ENCODE measurements at places on chromosomes 2 and 18.

DNA sequence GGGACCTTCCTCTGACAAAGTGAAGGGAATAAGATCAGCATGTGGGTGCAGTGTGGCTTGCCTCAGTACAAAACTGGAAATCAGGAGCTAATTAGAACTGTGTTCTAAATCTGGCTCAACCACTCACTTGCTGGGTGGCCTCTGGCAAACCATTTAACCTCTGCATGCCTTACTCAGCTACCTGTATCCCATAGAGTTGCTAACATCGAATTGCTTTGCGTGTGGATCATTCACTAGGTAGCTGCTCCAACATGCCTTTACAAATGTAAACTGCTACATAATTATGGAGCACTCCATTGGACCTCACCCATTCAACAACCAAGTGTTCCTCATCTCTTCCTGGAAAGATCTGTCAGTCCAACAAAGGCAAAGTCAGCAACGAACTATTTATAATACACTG, 19.0 kb downstream of the PLEKHM3 start:
- DNase-seq = no peak

DNA sequence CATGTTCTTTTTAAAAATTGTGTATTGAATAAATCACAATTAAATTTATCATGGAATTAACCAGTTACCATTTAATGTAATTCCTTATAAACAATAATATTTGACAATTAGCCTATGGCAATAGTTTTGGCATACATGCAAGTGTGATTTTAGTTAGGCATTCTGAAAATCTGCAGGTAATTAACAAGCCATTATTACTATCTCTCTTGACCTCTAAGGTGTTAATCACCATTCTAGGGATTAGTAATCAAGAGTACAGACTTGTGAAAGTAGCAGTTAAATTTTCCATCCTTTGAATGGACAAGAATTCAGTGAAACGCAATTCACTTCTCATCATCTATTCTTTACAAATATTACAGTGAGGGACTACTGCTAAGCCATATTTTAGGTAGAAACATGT, 127.7 kb upstream of the CHST9 start:
- DNase-seq = no peak

DNA sequence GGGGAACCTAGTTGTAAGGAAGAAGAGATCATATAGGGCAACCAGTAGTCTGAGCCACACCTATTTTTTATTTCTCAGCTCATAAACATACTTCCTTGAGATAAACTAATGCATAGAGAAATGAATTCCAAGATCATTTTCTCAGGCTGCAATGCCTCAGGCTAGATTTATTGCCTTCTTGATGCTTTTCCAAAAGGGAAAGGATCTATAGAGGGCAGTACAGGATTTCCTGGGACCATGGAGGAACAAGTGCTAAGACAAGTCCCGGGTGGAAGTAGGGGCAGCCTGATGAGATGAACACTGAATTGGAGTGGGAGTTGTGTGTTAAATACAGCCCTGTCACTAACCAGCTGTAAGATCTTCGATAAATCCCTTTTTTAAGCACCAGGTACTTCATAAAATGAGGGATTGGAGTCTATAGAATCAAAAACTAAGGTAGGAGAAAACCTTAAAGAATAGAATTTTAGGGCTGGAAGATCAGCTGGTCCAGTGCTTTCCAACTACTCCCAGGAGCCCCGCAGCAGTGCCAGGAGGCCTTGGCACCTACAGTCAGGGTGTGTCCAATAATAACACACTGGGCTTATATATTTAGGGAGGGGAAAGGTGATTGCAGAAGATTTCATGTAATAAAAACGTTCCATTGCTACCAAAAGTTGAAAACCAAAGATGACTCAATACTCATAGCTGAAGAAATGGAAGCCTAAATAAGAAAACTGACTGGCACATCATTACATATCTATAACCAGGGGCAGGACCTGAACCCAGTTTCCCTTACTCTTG, 58.1 kb downstream of the SERTAD2 start:
- no peak for DNase-seq

DNA sequence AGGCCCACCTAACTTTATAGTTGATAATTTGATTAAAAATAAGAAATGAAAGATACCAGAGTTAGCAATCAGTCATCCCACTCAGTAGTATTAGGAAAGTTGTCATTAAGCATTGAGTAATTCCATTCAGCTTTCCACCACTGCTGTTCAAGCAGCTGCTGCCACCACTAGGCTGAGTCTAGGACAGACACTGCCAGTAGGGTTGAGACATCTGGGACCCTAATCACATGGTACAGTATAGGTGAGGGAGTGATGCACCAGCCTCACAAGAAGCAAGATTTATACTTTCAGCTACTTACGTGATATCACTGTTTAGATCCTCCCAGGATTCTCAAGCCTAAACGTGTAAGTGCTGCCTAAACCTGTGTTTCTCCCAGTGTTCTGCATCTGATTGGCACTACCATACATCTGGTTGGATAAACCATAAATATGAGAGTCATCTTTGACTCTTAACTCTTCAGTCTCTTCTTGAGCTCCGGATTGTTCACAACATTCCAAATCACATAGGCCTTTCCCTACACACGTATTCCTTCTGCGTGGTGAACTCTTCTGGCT, 3.2 kb downstream of the UBXN4 start:
- DNase-seq = no peak

DNA sequence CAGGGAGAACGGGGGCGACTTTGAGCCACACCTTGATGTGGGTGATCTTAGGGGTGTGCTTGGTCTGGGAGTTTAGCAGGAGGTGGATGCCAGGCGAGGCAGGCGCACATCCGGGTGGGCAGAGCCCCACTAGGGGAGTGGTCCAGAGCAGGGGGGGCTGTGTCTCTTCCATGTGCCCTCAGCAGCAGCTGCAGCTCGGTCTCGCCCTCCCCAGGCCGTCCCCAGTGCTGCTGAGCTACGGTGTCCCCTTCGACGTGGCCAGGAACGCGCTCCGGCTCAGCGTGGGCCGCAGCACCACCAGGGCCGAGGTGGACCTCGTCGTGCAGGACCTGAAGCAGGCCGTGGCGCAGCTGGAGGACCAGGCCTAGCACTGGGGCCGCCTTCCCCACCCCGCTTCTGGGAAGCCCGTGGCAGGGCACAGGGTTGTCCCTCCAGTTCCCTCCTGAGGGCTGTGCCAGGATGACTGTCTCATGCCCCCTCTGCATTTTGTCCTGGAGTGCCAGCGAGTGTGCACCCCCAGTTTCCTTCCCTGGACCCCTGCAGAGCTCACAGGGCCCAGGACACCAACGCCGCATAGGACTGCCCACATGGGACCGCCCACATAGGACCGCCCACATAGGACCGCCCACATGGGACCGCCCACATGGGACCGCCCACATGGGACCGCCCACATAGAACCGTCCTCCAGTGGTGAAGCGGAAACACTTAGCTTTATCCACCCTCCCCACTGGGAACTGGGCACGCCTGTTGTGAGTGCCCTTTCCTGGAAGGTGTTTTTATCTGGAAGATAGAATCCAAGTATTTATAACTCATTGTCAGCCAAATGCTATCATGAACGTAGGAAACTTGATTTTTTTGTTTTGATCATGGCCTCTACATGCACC, 1.9 kb upstream of the ESPNL start:
- DNase-seq = no peak

DNA sequence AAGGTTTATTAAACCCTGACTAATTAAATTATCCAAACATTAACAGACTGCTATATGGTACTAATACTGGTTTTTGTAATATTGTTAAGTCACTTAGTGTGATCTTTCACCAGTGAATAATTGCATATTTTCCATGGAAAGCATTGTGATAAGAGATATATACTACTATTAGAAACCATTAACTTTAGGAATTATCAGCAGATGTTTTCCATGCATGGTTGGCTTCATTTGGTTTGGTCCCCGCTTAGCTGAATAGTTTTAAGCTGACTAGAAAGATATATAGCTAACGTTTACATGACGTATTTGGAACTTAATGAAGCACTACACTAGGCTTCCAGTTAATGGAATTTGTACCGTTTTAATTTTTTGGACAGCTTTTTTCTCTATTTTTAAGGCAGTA, 37.9 kb downstream of the LCLAT1 start:
- DNase-seq = no peak

All from tibial artery (tissue), 4 donors.